Osteocyte (in vitro differentiated cells): ENCODE measurements at places on chromosomes 3 and 15. TPM values are rescaled to one million over a fixed set of nuclear protein-coding genes. Genes with fewer than 3 reads are reported as not detected.
A peak's percentile ranks its signal among the peaks of the same experiment; 100 is the strongest.

DNA sequence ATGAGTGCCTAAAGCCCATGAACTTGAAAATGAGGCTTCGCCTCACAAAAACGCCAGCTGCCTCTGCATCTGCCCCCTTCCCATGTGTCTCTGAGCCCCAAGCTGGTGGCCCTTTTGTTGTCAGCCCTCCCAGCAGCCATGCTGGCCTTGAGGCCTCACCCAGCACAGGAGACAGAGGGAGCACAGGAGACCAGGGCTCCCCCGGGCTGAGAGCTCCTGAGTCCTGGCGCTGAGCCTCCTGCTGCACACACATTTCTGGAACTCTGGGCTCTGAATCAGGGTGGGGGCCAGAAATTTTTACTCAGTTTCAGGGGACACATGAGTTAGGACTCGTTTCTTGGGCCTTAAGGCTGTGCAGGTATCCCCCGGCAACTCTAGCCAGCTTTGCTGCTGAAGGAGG lies 56.4 kb upstream of the ACAD9 start:
- H3K4me1 ChIP-seq, result no peaks in the 10 kb centered on the region
- no peak overlapping the region for H3K27ac ChIP-seq
- no peaks in the 10 kb centered on the region for H3K27me3 ChIP-seq
- peaks cover 16% of the 10 kb centered on the region for H3K36me3 ChIP-seq
- no peak for DNase-seq

GRCh38 chr3:179181993-179182551 lies 33.9 kb downstream of the PIK3CA start:
- peaks cover 32% of the 10 kb centered on the region for H3K4me1 ChIP-seq
- H3K27me3 ChIP-seq, result no peaks in the 10 kb centered on the region
- peaks cover 2% of the 10 kb centered on the region for H3K36me3 ChIP-seq
- H3K27ac ChIP-seq, result no peak overlapping the region

DNA sequence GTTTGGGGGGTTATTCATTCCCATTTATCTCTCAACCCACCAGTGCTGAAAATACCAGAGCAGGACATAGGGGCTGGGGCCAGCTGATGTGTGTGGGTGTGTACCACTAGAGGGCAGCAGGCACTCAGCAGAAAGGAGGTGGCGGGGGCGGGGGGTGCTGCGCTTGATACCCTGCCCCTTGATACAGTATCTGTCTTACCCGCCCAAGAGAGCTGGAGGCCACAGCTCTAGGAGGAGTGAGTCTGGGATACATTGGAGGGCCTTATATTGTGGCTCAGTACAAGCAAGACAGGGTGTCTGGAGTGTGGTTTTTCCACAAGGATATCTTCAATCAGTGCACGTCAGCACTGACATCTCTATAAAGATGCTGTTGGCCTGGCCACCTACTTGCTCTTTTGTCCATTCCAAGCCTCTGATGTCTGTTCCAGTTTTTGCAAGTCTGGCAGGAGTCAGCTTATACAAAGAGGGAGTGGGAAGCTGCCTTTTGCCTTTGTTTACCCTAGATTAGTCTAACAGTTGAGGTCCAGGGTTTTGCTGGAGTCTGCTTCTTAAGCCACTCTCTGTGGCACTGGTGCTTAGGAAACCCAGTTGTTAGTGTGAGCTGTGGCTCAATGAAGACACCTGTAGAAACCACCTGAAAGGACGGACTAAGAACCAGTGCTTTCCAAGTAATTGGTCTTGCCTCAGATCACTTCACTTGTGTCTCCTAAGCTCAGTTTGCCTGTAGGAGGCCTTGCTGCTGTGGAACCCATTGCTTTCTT lies 1.5 kb upstream of the RBM15B start:
- H3K36me3 ChIP-seq, result peaks cover 26% of the 10 kb centered on the region
- H3K4me1 ChIP-seq, result peaks cover 53% of the 10 kb centered on the region
- peak; percentile 83 for DNase-seq
- H3K4me3 ChIP-seq, result no peak overlapping the region
- H3K27me3 ChIP-seq, result no peaks in the 10 kb centered on the region

Gene DUOXA2
- not detected in 2 replicates for total RNA-seq

- peaks cover 15% of the 10 kb centered on the region for H3K4me1 ChIP-seq
- no peak for DNase-seq
- peak overlapping the region; percentile 70 for H3K27ac ChIP-seq
- H3K4me3 ChIP-seq, result peak overlapping the region; percentile 30
- no peaks in the 10 kb centered on the region for H3K27me3 ChIP-seq
Observed at GRCh38 chr3:81816473-81817250, 55.2 kb upstream of the GBE1 start.

Gene GPR27
- 0.63 and 0.94 TPM in 2 replicates for total RNA-seq

Gene ATP2B2
- total RNA-seq, result 0.13 TPM in 1 of 2 replicates, not detected in the other

GRCh38 chr3:124969963-124970722 lies 35.6 kb upstream of the MUC13 start:
- no peak overlapping the region for H3K27ac ChIP-seq
- H3K4me1 ChIP-seq, result peaks cover 2% of the 10 kb centered on the region
- no peak for DNase-seq
- peaks cover 56% of the 10 kb centered on the region for H3K36me3 ChIP-seq

DNA sequence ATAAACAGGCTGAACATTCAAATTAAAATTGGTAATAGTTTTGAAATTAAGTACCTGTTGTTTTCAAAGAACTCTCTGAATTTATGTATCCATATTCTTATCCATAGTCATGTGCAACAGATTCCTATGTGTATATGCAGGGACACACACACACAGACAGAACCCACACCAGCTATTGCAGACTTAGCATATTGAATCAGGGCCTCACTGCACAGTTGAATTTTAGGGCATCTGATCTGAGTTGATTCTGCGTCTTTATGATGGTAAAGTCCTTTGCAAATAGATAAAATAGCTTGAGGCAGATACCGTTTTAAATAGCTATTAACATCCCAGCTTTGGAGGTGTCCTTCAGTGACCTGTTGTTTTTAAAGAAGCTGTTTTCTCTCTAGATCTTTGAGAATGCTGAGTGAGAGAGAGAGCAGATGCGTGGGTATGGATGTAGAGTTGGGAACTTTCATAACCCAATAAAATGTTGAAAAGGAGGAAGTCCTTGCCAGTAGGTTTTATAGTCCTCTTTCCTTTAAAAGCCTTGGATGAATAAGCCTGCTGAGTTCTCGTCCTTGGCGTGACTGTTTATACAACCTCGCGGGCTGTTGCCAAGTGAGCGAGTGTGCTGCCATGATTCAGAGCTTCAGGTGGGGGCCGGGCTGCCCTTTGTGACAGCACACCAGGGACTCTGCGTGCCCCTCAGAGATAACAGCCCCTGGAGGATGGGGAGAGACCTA lies 18.3 kb downstream of the MYZAP start:
- H3K27me3 ChIP-seq, result peaks cover 7% of the 10 kb centered on the region
- H3K4me3 ChIP-seq, result no peak overlapping the region
- H3K27ac ChIP-seq, result no peak overlapping the region
- no peaks in the 10 kb centered on the region for H3K36me3 ChIP-seq
- no peak for DNase-seq
